ENCODE measurements at places on chromosomes 2 and 18.

GRCh38 chr2:121303531-121304263 is 18.7 kb upstream of the TFCP2L1 start:
- DNase-seq: no peak
- no peaks in the 10 kb centered on the region for H3K4me1 ChIP-seq
- H3K27me3 ChIP-seq: peaks cover 47% of the 10 kb centered on the region
- H3K36me3 ChIP-seq: no peaks in the 10 kb centered on the region

GRCh38 chr2:136246086-136246669 is 128.2 kb upstream of the CXCR4 start:
- H3K4me3 ChIP-seq: no peak overlapping the region
- no peaks in the 10 kb centered on the region for H3K27me3 ChIP-seq
- no peak overlapping the region for H3K27ac ChIP-seq
- no peaks in the 10 kb centered on the region for H3K36me3 ChIP-seq
- DNase-seq: no peak
- H3K4me1 ChIP-seq: peaks cover 21% of the 10 kb centered on the region

DNA sequence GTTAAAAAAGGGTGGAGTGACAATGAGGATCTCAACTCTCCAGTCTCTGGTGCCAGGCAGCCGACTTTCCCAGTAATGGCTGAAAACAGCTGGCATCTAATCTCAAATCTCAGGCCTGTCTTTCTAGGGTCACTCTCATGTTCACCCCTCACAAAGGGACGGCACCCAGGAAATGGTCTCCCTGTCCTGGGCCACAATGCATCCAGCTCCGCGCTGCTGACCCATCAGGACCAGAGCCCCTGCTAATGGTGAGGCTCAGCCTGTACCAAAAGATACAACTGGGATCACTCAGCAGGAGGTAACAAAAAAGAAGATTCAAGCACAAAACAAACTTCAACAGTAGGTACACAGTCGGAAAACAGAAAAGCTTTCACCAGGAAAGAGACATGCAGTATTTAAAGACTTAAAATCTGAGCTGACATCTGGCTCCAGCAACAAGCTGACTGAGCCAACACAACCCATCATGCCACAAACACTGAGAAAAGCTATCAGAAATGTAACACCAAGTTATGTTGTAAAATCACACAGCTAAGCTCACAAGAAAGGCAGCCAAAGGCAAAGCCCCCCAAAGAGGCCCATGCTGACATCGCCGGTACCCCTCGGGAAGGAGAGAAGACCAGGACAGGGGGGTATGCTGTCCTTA is 13.6 kb upstream of the KIDINS220 start:
- no peak overlapping the region for H3K27ac ChIP-seq
- no peak overlapping the region for H3K4me3 ChIP-seq
- no peak for DNase-seq
- H3K4me1 ChIP-seq: no peaks in the 10 kb centered on the region
- peaks cover 5% of the 10 kb centered on the region for H3K36me3 ChIP-seq

GRCh38 chr2:148106331-148106730 is 85.4 kb downstream of the MBD5 start:
- peaks cover 3% of the 10 kb centered on the region for H3K36me3 ChIP-seq
- DNase-seq: no peak
- peaks cover 26% of the 10 kb centered on the region for H3K4me1 ChIP-seq
- H3K27me3 ChIP-seq: no peaks in the 10 kb centered on the region
- H3K27ac ChIP-seq: no peak overlapping the region

DNA sequence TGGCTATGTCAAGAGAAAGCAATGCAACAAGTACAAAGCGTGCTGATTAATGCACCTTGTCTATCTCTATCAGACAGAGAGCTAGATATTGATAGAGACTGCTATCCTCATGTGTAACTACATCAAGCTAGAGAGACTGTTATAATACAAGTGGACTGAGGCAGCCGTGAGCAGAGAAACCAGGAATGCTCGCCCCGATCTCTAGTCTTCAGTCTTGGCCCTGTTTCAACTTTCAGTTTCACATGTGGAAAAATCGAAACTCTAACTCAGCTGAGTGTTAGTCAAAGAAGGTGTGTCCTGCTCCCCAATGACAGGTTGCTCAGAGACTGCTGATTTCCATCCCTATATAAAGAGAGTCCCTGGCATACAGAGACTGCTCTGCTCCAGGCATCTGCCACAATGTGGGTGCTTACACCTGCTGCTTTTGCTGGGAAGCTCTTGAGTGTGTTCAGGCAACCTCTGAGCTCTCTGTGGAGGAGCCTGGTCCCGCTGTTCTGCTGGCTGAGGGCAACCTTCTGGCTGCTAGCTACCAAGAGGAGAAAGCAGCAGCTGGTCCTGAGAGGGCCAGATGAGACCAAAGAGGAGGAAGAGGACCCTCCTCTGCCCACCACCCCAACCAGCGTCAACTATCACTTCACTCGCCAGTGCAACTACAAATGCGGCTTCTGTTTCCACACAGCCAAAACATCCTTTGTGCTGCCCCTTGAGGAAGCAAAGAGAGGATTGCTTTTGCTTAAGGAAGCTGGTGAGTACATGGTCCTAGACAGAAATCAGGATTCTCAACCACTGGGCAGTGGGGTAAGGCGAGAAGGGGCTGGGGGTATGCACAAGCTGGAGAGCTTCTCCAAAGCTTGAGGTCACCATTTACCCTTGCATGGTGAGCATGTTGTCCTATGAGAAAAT is at the start of gene RSAD2:
RSAD2 (plus strand) TSS at position 376 of the 903 bp plus-strand sequence; CDS start at position 400, 24 bp downstream.
- peaks cover 43% of the 10 kb centered on the region for H3K4me1 ChIP-seq
- H3K36me3 ChIP-seq: peaks cover 8% of the 10 kb centered on the region
- H3K4me3 ChIP-seq: peak within 1 kb of the TSS; percentile 91
- DNase-seq: no peak
- H3K27ac ChIP-seq: peak within 1 kb of the TSS; percentile 92

DNA sequence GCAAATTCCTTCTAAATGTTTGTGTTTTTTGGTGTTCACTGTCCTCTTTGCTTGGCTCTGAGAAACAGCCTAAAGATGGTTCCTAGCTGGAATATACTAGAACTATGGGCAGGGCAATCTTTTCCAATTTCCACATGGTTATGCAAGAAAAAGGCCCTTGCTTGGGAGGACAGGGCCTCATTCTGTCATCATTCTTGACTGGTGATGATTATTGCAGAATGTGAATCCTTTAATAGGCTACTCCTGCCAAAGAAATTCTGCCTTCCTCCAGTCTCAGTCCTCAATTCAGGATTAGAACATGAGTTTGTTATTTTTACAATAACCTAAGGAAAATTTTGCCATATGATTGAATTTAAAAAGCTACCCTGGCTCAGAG is 218.7 kb downstream of the HNMT start:
- H3K4me1 ChIP-seq: no peaks in the 10 kb centered on the region
- no peak for DNase-seq
- H3K36me3 ChIP-seq: no peaks in the 10 kb centered on the region
- H3K4me3 ChIP-seq: no peak overlapping the region

- H3K4me3 ChIP-seq: no peak overlapping the region
- H3K36me3 ChIP-seq: no peaks in the 10 kb centered on the region
- no peaks in the 10 kb centered on the region for H3K4me1 ChIP-seq
- no peak for DNase-seq
Measured at GRCh38 chr2:42878581-42878980, 86.2 kb upstream of the HAAO start.

DNA sequence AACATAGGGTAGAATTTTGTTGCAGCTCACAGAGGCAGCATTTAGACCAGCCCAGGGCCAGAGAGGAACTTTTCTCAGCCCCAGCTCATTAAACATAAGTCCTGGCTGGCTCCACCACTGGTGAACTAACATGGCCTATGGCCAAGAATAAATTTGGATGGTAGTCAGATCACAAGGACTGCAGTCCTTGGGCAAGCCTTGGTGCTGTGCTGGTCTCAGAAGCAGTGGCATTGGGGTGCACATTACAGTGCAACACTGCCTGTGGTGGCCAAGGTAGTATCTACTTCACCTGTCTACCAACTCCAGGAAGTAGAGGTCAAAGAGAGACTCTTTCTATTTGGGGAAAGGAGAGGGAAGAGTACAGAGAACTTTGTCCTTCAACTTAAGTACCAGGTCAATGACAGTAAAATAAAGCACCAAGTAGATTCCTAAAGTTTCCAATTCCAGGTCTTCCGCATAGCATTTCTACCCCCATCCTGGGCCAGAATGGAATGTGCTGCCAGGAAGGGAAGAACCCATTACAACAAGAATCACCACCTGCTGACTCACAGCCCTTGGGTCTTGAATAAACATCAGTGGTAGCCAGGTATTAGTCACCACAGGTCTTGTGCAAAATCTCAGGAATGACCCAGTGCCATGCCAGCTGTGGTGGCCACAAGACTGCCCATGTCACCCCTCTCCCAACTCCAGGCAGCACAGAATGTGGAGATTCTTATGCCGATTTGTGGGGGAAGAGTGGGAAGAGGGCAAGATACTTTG is 155.4 kb upstream of the FSIP2 start:
- no peaks in the 10 kb centered on the region for H3K27me3 ChIP-seq
- no peak overlapping the region for H3K27ac ChIP-seq

DNA sequence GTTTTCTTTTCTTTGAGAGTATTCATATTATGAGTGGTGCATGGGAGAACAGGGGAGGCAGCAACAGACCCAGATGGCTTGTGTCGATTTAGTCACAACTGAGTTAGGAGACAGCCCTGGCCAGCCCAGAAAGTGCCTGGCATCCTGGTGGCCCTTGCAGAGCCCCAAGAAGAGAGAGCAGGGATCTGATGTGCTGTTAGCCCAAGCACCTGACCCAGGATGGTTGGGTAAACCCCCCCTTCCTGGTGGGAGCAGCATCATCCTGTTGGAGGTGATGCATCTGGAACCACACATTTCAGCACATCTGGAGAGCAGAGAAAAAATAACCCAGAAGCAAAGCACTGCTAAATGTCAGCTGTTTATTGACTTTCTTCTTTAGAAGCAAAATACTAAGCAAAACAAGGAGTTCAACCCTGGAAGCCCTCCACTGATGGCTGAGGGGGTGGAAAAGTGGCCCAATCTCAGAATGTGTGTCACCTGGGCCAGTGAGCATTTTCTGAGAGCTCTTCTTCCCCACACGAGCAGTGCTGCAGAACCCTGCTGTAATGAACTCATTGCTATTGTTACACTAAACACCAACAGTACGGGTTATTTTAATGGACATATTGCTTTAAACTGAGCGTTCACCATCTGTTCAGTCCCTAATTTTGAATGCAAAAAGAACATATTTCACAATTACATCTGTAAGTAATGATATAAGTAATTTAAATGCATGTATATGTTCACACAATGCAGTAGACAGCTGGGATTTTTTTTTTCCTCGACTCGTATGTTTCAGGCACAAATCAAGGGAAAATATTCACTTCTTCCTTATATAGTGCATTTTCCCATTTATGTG is 100.6 kb upstream of the SMIM21 start:
- H3K4me3 ChIP-seq: no peak overlapping the region
- H3K36me3 ChIP-seq: no peaks in the 10 kb centered on the region
- peaks cover 43% of the 10 kb centered on the region for H3K27me3 ChIP-seq
- DNase-seq: no peak

DNA sequence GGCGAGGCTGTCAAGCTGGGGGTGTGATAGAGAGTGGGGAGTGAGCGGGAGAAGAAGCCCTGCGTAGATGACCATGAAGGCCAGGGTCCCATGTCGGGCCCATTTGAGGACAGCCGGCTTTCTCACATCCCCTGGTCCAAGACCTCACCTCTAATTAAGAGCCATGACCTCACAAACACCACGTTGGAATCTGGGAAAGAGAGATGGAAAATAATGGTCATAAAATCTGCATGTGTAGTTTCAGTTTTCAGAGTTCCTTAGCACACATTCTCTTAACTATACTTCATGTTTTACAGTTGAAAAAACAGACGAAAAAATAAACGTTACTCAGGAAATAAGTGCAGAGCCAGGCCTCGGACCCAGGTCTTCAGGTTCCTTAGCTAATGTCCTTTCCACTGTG is 244.8 kb upstream of the SIX2 start:
- H3K4me3 ChIP-seq: no peak overlapping the region
- DNase-seq: no peak
- peaks cover 31% of the 10 kb centered on the region for H3K27me3 ChIP-seq

GRCh38 chr18:11953113-11953512 is 28.2 kb upstream of the IMPA2 start:
- H3K4me3 ChIP-seq: no peak overlapping the region
- no peak overlapping the region for H3K27ac ChIP-seq
- peaks cover 3% of the 10 kb centered on the region for H3K4me1 ChIP-seq
- DNase-seq: no peak
- peaks cover 3% of the 10 kb centered on the region for H3K36me3 ChIP-seq
- H3K27me3 ChIP-seq: no peaks in the 10 kb centered on the region

GRCh38 chr2:23595601-23596251 is 210.7 kb downstream of the KLHL29 start:
- H3K27ac ChIP-seq: no peak overlapping the region
- H3K36me3 ChIP-seq: no peaks in the 10 kb centered on the region
- H3K27me3 ChIP-seq: peaks cover 15% of the 10 kb centered on the region
- no peaks in the 10 kb centered on the region for H3K4me1 ChIP-seq
- H3K4me3 ChIP-seq: no peak overlapping the region

DNA sequence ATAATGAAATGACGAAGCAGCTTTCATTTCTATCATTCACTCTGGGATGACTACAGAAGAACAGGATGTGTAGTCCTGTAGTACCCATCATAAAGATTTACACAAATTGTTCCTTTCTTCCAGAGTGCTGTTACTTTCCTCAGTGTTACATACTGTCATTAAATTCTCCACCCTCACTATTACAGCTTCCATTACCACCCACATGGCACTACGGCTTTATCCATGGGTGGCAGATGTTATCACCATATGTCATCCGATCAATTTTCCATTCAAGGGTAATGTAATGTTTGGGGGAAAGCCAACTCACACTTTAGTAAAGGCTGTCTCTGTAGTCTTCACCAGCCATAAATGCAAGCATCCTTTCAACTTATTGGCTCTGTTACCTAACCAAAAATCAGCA is 7.1 kb upstream of the CSRNP3 start:
- H3K36me3 ChIP-seq: no peaks in the 10 kb centered on the region
- DNase-seq: no peak
- no peak overlapping the region for H3K4me3 ChIP-seq
- no peaks in the 10 kb centered on the region for H3K4me1 ChIP-seq
- H3K27me3 ChIP-seq: no peaks in the 10 kb centered on the region
- H3K27ac ChIP-seq: no peak overlapping the region
